ENCODE measurements at places on chromosomes 1 and 21.

GRCh38 chr21:36765229-36765628, 66.3 kb downstream of the SIM2 start:
- H3K4me1 ChIP-seq: no peaks in the 10 kb centered on the region
- DNase-seq: no peak
- no peak overlapping the region for H3K27ac ChIP-seq
- no peaks in the 10 kb centered on the region for H3K27me3 ChIP-seq

GRCh38 chr1:32957017-32957416, 7.6 kb downstream of the RNF19B start:
- no peaks in the 10 kb centered on the region for H3K36me3 ChIP-seq
- H3K4me1 ChIP-seq: peaks cover 63% of the 10 kb centered on the region
- no peaks in the 10 kb centered on the region for H3K27me3 ChIP-seq

DNA sequence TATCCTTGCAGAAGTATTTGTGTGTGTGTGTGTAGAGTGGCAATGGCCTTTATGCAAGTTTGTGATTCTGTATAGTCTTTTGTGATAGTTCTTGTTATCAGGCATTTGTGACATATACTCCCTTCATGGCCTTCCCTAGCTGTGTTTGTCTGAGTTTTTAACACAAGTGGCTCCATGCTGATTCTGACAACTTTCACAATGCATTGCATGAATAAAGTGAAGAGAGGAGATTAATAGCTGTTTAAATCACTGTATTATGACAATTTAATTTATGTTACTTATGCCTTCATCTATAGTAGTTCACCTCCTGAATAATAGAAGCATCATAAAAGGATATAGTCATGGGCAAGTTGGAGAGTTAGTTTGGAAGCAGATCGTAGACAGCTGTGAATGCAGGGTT, 17.2 kb upstream of the MCOLN3 start:
- H3K36me3 ChIP-seq: no peaks in the 10 kb centered on the region
- no peak overlapping the region for H3K4me3 ChIP-seq
- no peak for DNase-seq
- H3K27me3 ChIP-seq: no peaks in the 10 kb centered on the region
- H3K4me1 ChIP-seq: peaks cover 10% of the 10 kb centered on the region
- no peak overlapping the region for H3K27ac ChIP-seq

DNA sequence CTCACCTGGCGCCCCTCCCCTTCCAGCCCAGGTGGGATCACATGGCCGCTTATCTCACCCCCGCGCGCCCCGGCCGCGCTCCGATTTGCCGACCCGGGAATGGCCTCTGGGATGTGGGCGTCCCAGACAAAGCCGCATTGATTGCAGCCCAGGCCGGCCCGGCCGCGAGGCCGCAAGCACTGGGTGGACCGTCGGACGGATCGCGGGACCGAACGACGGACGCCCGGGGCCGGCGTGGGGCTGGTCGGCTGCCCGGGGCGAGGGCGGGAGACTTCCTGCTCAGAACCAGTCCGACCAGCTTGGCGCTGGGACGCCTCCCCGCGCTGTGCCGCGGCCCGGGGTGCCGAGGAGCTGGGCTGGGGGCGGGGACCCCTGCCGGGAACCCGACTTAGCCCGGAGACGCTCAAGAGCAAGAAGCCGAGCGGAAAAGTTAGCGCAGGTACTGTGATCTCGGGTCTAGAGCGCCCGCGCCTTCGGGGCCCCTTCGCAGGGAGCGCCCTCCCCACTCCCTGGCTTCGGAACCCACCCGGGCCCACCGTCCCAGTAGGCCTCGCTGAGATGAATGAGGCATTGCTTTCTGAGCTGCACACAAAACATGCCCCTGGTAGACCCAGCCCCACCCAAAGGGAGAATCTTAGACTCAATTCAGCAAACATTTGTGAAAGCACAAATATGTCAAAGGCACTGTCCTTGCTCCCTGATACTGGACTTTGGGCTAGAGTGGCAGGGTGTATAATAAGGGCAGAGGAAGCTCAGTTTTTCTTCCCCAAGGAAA, 415 bp upstream of the LAD1 start:
- DNase-seq: no peak
- no peak overlapping the region for H3K4me3 ChIP-seq
- H3K4me1 ChIP-seq: no peaks in the 10 kb centered on the region
- H3K27ac ChIP-seq: no peak overlapping the region

GRCh38 chr21:36887963-36888362, 78.5 kb downstream of the HLCS start:
- no peak for DNase-seq
- no peak overlapping the region for H3K27ac ChIP-seq
- no peaks in the 10 kb centered on the region for H3K27me3 ChIP-seq
- H3K36me3 ChIP-seq: no peaks in the 10 kb centered on the region
- H3K4me3 ChIP-seq: no peak overlapping the region

DNA sequence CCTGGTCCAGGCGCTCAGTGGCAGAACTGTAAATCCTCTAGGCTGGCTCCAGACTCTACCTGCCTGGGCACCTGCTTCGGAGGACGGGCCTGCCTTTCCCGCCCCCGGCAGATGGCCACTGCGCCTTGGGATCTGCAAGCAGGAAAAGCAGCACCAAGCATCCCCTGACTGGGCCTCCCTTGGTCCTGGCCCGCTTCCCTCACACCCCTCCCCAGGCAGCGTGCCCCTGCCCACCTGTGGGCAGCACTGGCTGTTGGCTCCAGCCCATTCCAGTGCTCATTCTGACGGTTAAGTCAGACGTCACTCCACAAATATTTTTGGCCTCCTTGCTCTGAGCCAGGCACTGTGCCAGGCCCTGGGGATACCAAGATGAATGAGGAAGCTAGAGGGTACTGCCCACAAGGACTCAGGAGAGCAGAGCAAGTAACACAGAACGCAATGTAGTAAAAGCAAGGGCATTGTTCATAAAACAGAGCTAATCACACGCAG, 22.0 kb upstream of the BLACAT1 start:
- H3K4me1 ChIP-seq: peaks cover 29% of the 10 kb centered on the region
- H3K36me3 ChIP-seq: no peaks in the 10 kb centered on the region
- no peak for DNase-seq

DNA sequence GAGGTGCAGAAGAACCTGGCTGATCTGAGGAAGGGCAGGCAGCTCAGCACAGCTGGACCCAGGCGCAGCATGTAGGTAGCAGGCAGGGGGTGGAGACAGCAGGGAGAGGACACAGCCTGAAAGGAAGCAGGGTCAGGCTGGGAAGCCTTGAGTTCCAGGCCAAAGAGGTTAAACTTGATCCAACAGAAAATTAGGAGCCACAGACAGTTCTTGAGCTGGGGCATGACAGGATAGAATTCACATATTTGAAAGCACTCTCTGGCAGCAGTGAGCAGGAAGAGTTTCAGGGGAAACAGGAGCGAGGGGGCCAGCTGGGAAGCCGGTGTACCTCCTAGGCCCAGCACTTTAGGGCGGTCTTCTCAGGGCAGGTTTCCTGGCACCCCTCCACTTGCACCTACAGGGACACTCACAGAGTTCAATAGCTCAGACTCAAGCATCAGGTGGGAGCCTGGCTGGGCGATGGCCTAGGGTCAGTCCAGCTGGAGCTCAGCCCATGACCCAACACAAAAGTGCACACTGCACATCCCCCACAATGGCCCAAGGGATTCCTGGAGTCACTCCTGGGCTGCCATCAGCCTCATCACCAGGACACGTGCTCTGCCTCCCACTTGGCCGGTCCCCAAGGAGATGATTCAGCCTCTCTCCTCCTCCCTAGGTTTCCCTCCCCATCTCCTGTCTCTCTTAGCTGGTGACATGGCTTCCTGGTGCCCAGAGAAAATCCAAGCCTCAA, 22.7 kb downstream of the MATN1 start:
- H3K27me3 ChIP-seq: no peaks in the 10 kb centered on the region
- H3K27ac ChIP-seq: no peak overlapping the region
- no peaks in the 10 kb centered on the region for H3K36me3 ChIP-seq
- no peak for DNase-seq
- no peaks in the 10 kb centered on the region for H3K4me1 ChIP-seq

- no peaks in the 10 kb centered on the region for H3K36me3 ChIP-seq
- no peaks in the 10 kb centered on the region for H3K4me1 ChIP-seq
- no peak for DNase-seq
- H3K4me3 ChIP-seq: no peak overlapping the region
Observed at GRCh38 chr21:38982804-38983203, 177.1 kb downstream of the ETS2 start.

DNA sequence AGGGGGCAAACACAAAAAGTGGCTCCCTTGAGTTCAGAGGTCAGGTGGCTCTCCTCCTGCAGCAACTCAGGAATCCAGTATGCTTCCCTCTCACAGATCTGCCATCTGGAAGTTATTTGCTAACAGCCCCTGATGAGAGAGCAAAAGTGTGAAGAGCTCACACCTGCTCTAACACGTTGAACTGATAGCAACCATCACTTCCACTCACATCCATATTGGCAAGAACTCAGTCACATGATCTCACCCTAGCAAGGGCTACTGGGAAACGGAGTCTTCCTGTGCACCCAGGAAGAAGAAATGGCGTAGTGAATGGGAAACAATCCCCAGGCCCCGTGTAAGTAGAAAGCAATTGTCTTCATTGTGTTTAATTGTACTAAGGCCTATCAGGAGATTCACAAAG, 20.7 kb upstream of the SLC45A1 start:
- H3K27me3 ChIP-seq: no peaks in the 10 kb centered on the region
- DNase-seq: no peak
- no peaks in the 10 kb centered on the region for H3K36me3 ChIP-seq
- no peaks in the 10 kb centered on the region for H3K4me1 ChIP-seq
- no peak overlapping the region for H3K4me3 ChIP-seq
- no peak overlapping the region for H3K27ac ChIP-seq

GRCh38 chr1:69157046-69157756, 410.5 kb upstream of the LRRC7 start:
- DNase-seq: no peak
- no peaks in the 10 kb centered on the region for H3K4me1 ChIP-seq
- H3K36me3 ChIP-seq: no peaks in the 10 kb centered on the region
- no peak overlapping the region for H3K27ac ChIP-seq

DNA sequence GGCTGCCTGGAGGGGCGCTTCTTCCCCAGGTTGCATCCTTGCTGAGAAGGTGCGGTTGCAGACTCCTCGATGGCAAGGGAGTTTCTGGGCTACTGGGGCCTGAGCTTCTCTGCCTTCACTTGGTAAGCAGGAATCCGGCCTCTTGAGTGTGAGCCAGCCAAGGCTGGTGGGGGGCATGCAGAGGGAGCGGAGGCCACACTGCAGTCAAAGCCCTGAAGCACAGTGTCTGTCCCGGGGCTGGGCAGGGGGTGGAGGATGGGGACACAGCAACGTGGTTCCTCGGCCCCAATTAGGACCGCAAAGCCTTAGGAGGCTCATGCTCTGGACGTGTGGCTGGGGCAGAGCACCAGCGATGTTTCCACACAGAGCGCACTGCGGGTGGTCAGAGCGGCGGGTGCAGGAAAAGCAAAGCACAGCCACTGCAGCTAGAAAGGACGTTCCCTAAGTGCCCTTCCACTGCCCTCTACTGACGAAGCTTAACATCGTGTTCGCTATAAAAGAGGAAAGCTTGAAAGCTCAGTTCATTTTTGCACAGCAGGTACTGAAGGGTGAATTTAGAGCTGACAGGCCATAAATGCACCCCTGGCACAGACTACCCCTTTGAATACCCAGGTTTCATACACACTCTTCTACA, 60.7 kb upstream of the COG2 start:
- no peaks in the 10 kb centered on the region for H3K36me3 ChIP-seq
- no peaks in the 10 kb centered on the region for H3K27me3 ChIP-seq
- no peaks in the 10 kb centered on the region for H3K4me1 ChIP-seq
- H3K27ac ChIP-seq: no peak overlapping the region

- no peaks in the 10 kb centered on the region for H3K27me3 ChIP-seq
- no peaks in the 10 kb centered on the region for H3K36me3 ChIP-seq
- H3K27ac ChIP-seq: no peak overlapping the region
- no peak for DNase-seq
Observed at GRCh38 chr1:2939041-2939552, 82.2 kb upstream of the ACTRT2 start.

DNA sequence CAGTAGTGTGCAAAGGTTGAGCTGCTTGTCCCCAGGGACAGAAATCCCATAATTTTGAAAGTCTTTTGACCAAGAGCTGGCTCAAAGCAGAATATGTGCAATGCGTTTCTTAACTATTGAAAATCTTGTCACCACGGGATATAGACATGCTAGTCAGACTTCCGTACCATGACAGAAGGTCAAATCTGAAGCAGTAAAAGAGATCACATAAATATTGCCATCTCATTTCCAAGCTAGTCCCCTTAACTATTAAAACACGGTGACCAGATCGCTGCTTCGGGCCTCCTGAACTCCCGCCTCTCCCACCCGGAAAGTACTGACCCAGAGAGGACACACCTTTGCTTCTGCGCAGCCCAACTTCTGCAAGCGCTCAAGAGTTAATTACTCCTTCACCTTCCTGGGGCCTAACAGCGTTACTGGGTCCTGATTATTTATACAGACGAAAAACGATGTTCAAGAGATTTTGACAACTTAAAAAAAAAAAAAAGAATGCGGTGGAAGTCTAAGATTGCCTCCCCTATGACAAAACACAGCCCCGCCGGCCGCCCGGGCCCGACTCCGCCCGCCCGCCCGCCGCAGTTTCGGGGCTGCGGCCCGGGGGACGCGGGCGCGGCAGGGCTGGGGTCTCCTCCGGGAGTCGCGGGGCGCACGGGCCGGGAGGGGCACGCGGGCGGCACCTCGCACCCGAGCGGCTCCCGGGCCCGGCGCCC, 692 bp downstream of the SORT1 start:
- H3K27ac ChIP-seq: no peak overlapping the region
- no peak overlapping the region for H3K4me3 ChIP-seq
- H3K27me3 ChIP-seq: peaks cover 39% of the 10 kb centered on the region
- H3K4me1 ChIP-seq: peaks cover 14% of the 10 kb centered on the region

DNA sequence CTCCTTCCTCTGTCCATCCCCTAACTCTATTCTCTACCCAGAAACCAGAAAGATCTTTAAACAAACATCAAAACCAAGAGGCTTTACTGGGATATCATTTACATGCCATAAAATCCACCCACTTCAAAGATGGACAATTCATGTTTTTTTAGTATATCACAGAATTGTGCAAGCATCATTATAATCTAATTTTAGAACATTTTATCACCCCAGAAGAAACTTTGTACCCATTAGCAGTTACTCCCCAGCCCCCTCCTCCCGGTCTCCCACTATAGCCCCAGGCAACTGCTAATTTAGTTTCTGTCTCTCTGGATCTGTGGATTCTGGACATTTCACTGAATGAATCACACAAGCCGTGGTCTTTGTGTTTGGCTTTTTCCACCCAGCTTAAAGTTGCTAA, 4.8 kb upstream of the SELENON start:
- no peaks in the 10 kb centered on the region for H3K36me3 ChIP-seq
- no peaks in the 10 kb centered on the region for H3K27me3 ChIP-seq
- H3K4me1 ChIP-seq: peaks cover 39% of the 10 kb centered on the region
- H3K4me3 ChIP-seq: no peak overlapping the region

DNA sequence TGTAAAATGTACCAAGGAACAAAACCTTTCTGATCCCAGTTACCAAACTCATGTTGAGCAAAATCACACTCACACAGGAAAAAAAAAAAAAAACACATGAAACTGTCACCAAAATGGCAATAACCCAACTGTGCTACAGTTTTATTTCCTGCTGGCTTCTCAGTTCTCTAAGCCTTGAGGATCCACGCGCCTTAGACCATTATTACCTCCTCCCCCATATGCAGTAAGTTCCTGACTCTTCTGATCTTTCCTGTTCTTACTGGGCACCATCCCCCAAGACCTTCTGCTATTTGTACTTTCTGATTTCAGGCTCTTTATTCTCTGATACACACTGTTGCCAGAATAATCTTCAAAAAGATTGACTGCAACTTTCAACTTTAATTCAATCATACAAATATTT, 79.6 kb downstream of the SLC45A1 start:
- H3K36me3 ChIP-seq: peaks cover 9% of the 10 kb centered on the region
- no peak overlapping the region for H3K4me3 ChIP-seq
- no peaks in the 10 kb centered on the region for H3K27me3 ChIP-seq

- H3K4me1 ChIP-seq: peaks cover 33% of the 10 kb centered on the region
- no peaks in the 10 kb centered on the region for H3K27me3 ChIP-seq
- DNase-seq: peak; percentile 34
- H3K27ac ChIP-seq: no peak overlapping the region
Observed at GRCh38 chr1:12620488-12620865, 2.5 kb upstream of the DHRS3 start.
